Omental fat pad (tissue), 4 donors: ENCODE measurements at places on chromosomes 13 and 19. TPM values are rescaled to one million over a fixed set of nuclear protein-coding genes. Genes with fewer than 3 reads are reported as not detected.

DNA sequence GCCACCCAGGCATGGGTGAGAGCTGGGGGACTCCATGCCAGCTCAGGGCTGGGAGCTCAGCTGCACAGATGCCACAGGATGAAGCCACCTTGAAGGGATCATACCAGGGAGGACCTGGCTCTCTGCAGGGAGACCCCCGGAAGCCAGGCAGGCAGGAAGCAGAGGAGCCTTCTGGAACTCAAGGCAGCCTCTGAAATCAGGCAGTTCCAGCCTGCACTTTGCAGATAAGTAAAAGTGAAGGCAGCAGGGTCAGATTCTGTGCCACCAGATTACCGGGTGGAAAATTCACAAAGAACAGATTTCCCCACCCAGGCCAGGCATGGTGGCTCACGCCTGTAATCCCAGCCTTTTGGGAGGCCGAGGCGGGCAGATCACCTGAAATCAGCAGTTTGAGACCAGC is 2.5 kb downstream of the TMEM259 start:
- no peak for DNase-seq

SBSN gene
- total RNA-seq: not detected

ZNF283 gene
- 7.6 TPM for total RNA-seq

DNA sequence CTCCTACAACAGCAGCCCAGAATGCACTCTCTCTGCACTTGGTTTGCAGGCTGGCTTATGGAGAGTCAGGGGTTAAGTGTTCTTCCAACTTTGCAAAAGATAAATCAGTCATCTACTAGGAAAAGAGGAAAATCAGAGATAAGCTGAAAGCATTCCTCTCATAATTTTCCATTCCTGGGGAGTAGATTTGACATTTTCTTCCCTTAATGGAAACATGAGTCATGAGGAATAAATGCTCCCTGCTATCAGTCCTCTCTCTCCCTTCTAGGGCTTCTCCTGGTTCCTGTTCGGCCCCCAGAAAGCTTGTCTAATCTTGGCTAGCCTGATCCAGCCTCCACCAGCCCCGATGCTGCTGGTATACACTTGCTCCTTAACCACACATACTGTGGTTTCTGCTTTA is 28.4 kb upstream of the ENOX1 start:
- DNase-seq: no peak

DNA sequence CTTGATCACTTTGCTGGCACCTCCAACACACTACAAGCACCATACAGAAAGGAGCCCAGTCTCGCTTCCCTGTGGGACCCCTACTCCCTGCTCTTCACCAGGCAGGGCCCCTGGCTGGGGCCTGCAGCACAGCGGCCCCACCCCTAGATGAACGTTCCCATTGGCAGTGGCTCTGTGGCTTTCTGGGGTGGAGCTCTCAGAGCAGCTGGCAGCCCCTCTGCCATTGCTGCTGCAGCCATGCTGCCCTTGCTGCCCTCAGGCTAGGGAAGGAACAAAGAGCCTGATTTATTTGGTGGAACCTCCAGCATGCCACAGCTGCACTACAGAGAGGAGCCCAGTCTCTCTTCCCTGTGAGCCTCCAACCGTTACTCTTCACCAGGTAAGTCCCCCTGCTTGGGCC is 5.8 kb downstream of the SIGLEC6 start:
- no peak for DNase-seq
